ENCODE measurements at places on chromosomes 12 and 14.
A peak's percentile ranks its signal among the peaks of the same experiment; 100 is the strongest.

GRCh38 chr12:39605996-39606395 is 13.6 kb downstream of the ABCD2 start:
- DNase-seq = no peak

GRCh38 chr12:1350055-1350933 is 244.1 kb downstream of the FBXL14 start:
- no peak for DNase-seq

GRCh38 chr14:90675399-90675798 is 140.8 kb downstream of the TTC7B start:
- no peak for DNase-seq

DNA sequence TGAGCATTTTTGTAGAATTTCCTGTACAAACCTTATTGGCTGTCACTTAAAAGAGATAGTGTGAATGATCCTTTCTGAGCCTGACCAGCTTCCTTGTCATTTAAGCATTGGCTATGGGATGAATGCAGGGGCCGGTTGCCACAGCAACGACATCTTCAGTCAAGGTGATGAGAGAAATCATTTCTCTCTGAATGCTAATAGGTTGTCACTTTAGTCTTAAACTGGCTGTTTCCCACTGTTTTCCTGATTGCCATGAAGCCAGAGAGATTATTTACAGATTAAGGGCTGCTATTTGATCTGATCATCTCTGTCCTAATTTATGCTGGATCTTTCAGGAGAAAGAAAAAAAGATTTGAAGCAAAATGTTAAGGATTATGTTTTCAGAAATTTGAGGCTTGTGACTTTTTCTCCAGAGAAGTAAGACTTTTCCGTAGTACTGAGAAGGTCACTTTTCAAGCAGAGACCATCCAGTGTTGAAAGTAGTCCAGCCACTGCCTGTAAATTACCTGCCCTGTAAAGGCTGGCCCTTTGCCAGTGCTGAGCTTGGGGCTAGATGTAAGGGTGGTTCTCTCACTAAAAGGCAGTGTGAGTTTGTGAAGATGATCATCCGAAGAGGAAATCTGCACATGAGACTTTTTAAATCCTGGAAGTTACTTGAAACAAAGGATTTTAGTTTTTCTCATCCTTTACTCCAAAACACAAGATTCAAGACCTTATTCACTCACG is 235.6 kb downstream of the DACT1 start:
- no peak for DNase-seq

- DNase-seq = no peak
Measured at GRCh38 chr14:61196792-61197191, 84.3 kb downstream of the TMEM30B start.

GRCh38 chr14:55847766-55848165 is 267.8 kb downstream of the KTN1 start:
- DNase-seq = no peak

DNA sequence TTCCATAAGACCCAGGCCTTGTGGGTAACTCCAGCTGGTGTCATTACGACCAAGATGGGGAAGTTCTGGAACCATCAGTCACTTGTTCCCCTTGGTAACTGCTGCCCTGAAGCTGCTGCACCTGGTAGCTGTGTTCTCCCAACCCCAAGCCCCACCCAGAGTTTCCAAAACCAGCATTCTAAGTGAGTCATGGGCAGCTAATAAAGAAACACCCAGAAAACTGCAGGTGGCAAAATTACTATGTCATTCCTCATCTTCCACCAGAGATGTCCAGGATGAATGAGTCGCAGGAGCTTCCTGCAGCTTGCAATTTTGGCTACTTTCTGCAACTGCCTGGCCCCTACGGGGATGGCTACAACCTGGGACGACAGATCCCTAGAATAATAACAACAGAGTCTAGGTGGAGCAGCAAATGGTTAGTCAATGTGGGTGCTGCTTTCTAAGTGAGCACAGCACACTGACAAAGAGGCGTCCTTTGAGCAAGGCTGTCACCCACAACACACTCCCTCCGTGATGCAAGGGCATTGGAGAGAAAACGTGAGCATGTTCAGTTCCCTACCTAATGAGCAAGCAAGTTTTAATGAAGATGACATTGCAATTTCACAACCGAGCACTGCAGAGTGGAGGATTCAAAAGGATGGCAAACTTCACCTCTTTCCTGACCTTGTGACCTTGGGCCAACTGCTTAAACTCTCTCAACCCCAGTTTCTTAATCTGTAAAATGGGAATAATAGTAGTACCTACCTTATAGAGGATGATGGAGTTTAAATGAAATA is 301.4 kb upstream of the NOS1 start:
- DNase-seq = no peak

DNA sequence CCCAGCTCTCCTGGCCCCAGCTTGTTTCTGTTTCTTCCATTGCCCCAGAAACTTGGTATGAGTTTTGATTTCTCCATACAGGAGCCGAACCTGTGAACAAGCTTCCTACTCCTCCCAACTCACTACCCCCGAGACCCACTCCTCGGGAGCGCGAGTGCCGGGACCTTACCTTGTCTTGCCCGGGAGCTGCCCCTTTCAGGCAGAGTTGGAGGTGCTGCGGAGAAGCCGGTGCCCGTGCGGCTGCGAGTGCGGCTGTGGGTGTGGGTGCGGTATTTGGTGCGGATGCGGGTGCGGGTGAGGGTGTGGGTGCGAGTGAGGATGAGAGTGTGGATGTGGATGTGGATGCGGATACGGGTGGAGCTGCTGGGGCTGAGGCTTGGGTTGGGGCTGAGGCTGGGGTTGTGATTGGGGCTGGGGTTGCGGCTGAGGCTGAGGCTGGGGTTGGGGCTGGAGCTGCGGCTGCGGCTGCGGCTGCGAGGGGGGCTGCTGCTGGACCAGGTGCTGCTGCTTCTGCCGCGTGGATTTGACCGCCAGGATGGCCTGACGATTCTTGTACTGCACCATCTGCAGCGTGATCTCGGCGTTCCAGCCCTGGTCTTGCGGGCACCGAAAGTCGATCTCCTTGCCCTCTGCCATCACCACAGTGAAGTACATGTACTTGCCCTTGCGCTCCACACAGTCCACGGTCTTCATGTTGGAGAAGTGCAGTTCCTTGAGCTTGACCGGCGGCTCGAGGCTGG is 1.1 kb downstream of the PHLDA1 start:
- peak; percentile 55 for DNase-seq

DNA sequence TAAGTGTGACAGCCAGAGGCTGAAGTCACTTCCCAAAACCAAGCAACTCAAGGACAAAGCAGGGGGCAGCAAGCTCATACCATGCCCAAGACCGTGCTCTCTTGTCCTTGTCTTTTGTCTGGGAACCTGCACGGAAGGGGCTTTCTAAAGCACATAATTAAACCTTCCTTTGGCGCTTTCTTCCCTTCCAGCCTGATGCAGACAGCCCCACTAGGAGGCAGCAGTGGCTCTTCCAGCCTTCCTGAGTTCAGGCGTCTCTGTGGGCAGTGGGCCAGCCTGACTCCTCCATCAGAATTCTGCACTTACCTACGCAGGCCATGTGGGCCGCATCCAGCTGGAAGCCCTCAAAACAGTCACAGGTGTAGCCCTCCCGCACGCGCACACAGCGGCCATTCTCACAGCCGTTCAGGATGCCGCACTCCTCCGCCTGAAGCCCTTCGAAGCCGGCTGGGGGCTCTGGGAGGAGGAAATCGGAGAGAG is 7.6 kb downstream of the ISCA2 start:
- DNase-seq = no peak

DNA sequence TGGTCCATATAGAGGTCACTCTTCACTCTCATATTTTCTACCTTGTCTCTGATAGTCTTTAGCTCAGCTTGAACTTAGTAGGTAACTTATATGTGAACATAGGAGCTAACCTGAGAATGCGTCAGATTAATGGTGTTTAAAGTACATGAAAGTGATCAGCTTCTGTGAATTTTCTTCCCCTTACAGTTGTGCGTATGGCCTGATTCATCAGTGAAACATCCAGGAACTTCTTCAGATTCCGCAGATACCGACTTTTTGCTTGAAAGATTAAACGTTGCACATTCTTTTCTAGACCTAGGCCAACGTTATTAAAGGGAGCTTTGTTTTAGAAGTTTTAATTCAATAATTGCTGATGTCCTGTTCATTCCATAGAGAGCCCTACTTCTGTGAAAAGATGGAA is 1945.1 kb upstream of the SEL1L start:
- DNase-seq = no peak

- peak; percentile 21 for DNase-seq
Measured at GRCh38 chr12:64669270-64669842, 59.1 kb downstream of the RASSF3 start.

- no peak for DNase-seq
Measured at GRCh38 chr12:105945880-105946279, 192.9 kb downstream of the NUAK1 start.

DNA sequence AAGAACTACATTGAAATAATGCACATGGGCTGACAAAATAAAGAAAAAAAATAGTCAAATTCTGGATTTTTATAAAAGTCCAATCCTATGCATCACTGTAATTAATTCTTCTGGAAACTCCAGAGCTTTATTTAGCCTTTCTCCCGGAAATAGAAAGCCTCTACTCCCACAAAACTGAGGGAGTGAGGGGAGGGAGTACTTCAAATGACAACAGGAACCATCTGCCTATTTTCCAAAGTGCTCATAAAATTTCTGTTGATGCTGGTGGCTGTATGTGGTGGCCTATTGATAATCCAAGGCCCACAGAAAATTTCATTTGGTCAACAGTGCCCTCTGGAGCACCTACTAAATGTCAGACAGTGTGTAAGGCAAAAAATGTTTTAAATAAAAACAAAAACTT is 64.6 kb downstream of the KIF21A start:
- no peak for DNase-seq

GRCh38 chr12:54592316-54592715 is 3.9 kb upstream of the PPP1R1A start:
- DNase-seq = no peak

DNA sequence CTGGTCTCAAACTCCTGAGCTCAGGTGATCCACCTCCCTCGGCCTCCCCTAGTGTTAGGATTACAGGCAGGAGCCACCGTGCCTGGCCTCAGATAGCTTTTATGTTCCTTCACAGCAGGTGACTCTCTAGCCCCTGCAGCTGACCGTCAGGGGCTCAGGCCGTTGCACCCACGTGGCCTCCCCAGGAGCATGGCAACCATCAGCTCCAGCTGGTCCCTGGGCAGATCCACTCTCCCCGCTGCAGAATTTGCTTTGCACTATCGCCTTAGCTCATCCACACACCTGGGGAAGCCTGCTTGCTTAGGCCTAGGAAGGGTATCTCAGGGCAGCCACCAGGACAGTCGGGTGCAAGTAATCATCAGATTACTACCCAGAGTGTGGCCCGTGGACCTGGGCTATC is 62.6 kb downstream of the TSPAN9 start:
- DNase-seq = no peak

GRCh38 chr14:72701605-72702004 is 192.3 kb downstream of the DPF3 start:
- DNase-seq = no peak

DNA sequence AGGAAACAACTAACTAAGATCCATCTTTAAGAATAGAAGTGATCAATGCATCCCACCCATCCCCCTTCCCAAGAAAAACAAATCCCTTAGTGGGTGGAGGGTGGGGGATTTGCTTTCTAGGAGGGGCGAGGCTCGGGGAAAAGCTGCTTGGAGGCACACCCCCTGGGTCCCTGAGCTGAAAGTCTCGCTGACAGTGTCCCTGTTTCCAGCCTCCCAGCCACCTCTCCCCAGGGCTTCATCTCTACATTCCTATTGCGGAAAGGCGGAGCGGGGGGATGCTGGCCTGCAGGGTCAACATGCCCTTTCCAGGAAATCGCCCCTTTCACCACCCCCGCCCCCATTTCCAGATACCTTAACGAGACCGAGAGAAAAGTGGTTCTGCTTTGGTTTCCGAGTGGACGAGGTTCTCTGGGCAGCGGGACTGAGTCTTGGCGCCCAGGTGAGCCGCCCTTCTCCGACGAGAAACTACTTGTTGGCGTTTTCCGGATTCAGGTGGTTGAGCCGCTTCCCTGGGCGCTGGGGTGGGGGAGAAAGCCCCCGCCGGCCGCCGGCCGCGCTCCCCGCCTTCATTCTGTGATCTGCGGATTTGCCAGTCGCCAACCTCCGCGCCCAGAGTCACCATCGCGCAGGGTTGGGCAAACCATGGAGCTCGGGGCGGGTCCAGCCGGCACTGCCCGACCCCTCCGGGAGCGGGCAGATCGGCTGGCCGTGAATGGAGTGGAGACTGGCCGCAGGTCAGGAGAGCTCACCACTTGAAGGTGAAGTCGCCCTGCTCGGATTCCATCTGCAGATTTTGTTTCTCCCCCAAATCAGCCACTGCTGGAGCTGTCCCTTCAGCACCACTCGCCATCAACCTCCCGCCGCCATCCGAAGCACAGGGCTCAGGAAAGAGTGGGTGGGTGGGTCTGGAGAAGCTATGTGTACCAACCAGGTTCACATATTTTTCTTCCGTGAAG is 505 bp downstream of the KCNC2 start:
- DNase-seq = peak; percentile 19

All from stimulated activated CD4-positive, alpha-beta T cell treated with anti-CD3 and anti-CD28 coated beads, Interleukin-4, amount 100 ng/mL, for 1 hour (primary cell).